ENCODE measurements at places on chromosomes 7 and 10.

- no peak for DNase-seq
Measured at GRCh38 chr10:12348294-12348869, 965 bp upstream of the CAMK1D start.

DNA sequence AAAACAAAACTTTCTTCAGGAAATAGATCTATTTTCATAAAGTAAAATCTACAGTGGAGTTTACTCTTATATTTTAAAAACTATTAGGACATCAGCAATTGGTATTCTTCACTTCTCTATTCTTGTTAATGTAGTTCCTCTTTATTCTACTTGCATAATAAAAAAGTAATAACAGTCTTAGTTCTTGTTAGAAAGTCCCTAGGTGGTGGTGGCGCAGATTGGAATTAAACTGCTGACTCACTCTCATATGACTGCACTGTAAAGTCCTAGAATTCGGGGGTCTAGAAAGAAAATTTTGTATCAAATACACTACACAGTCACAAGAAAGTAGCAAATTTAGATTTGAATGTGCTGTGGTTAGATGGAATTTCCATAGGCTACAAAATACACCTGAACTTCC is 44.6 kb upstream of the TES start:
- DNase-seq, result no peak

DNA sequence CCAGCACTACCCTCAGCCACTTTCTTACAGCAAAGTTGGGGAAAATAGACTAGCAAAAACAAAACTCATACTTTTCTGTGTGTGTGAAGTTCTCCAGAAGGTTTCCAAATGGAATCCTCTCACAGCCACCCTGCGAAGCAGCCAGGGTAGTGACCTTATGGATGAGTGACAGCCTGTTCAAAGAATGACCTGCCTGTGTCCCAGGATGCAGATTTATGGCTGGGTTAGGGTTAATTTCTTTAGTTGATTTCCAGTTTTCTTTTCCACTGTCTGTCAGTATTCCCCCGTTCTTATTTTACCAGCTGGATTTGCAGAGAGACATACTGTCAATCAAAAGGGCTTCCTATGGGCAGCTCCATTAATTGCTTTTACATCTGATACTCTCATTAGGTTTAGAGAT is 2.4 kb upstream of the SEMA4G start:
- no peak for DNase-seq

GRCh38 chr7:104982308-104983075 is 31.5 kb upstream of the KMT2E start:
- no peak for DNase-seq

DNA sequence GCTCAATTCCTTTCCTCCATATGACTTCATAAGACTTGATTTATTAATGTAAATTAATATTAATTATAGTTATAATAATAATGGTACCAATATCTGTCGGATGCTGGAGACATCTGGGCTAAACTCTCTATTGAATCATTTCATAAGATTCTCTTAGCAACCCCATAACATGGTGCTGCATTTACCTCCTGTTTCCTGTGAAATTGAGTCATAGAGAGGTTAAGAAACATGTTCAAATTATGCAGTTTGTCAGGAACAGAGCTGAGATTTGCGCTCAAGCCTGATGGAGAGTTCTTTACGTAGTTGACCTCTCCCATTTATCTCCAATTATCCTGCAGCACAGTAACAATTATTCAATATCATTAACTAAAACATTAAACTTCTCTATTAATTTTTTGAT is 621.8 kb upstream of the FZD8 start:
- no peak for DNase-seq

DNA sequence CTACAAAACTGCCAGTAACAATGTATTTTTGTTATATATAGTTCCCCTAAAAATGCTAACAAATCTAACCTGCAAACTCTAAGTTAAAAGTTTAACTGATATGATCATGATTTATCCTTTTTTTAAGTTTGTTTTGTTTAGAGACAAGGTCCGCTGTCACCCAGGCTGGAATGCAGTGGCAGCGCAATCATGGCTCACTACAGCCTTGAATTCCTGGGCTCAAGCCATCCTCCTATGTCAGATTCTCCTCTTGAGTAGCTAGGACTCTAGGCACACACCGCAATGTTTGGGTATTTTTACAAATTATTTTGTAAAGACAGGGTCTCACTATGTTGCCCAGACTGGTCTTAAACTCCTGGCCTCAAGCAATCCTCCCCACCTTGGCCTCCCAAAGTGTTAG is 46.6 kb downstream of the ORC5 start:
- no peak for DNase-seq

GRCh38 chr7:129664029-129665012 is 52.8 kb downstream of the NRF1 start:
- no peak for DNase-seq

- no peak for DNase-seq
Measured at GRCh38 chr10:11298116-11298515, 280.4 kb downstream of the CELF2 start.

GRCh38 chr10:91251430-91252056 is 31.1 kb downstream of the PCGF5 start:
- DNase-seq, result peak; percentile 21

DNA sequence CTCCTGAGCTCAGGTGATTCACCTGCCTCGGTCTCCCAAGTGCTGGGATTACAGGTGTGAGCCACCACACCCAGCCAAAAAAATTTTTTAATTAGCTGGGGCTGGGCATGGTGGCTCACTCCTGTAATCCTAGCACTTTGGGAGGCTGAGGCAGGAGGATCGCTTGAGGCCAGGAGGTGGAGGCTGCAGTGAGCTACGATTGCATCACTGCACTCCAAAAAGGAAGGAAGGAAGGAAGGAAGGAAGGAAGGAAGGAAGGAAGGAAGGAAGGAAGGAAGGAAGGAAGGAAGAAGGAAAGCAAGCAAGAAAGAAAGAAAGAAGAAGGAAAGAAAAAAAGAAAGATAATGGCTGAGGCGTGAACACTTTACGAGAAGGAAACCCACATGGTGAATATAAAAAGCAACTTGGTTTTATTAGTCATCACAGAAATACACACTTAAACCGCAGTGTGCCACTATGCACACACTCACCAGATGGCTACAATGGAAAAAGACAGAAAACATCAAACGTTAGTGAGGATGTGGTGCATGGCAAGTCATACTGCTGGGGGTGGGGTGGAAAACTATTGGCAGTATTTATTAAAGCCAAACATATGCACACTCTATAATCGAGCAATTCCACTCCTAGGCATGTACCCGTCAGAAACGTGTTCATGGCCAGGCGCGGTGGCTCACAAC is 4.4 kb upstream of the CCL26 start:
- DNase-seq, result peak; percentile 49

DNA sequence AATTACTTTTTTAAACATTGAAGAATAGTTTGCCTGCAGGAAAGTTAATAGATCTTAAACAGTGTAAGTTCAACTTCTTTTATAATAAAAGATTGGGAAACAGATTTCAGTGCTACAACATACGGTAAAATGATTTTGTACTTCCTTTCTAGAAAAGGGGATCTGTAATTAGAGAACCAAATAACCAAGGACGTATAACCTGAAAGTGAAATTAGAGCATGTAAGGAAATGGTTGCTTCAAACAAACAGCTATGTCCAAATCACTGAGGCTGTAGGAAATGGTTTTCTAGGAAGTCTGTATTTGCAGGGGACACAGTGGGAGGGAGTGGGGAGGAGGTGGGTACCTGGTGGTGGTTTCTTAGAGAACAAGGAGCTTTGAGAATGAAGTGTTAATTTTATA is 57.9 kb upstream of the EXOC6 start:
- no peak for DNase-seq

Measured in stimulated activated CD8-positive, alpha-beta memory T cell treated with anti-CD3 and anti-CD28 coated beads, Interleukin-7, amount 100 ng/mL, for 4 hours (primary cell).